ENCODE measurements at places on chromosomes 7 and 10. TPM values are rescaled to one million over a fixed set of nuclear protein-coding genes. Genes with fewer than 3 reads are reported as not detected.

INHBA gene
- 1.5 TPM for total RNA-seq

WIPF3 gene
- 1.8 TPM for total RNA-seq

DNA sequence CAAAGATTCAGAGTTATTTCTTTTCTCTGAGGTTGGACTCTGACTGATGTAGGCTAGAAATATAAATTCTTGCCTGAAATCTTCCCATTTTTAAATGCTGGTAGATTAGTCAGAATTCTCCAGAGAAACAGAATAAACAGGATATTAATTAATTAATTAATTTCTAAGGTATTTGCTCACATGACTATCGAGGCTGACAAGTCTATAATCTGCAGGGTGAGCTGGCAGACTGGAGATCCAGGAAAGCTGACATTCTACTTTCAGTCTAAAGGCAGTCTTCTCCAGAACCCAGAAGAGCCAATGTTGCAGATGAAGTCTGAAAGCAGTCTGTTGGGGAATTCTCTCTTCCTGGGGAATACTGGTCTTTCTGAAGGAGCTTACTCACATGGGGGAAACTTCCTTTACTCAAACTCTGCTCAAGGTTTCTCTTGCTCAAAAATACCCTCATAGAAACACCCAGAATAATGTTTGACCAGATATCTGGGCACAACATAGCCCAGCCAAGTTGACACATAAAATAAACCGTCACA is 189.7 kb downstream of the KIF20B start:
- DNase-seq = no peak

GRCh38 chr10:3763852-3764625 is 21.0 kb downstream of the KLF6 start:
- no peak for DNase-seq

- no peak for DNase-seq
These were observed 195.0 kb downstream of the PHF14 start for GRCh38 chr7:11168650-11169170.

- DNase-seq = peak; percentile 44
These were observed 87.5 kb upstream of the NRP1 start for GRCh38 chr10:33421789-33422462.
